ENCODE measurements at places on chromosomes 1 and 21.

- no peak for DNase-seq
These were observed 46.7 kb downstream of the CAMK2N1 start for GRCh38 chr1:20439282-20439681.

DNA sequence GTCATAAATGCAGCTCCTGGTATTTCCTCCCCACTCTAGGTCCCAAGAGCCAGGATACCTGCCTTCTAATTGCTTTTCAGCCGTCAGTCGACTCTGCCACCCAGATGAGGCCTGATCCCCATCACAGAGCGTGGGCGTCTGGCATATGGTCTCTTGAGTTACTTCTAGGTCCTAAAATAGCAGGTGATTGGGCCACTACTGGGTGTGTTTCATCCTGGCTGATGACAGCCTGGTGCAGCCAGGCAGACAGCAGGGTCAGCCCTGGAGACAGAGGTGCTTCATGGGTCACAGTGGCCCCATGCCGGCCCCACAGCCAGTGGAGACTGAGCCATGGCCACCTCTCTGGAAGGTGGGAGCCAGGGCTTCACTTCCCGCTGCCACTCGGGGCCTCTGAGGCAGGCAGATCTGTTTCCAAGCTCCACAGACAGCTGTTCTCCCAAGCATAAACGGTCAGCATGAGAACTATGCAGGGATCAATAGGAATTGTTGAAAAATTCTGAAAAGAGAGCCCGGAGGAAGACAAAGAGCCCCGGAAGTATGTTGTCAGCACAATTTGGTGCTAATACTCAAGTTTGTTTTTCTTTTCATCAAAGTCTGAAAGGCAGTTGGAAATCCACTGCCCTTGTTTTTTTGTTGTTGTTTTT is 83.0 kb downstream of the MAN1C1 start:
- DNase-seq: no peak

DNA sequence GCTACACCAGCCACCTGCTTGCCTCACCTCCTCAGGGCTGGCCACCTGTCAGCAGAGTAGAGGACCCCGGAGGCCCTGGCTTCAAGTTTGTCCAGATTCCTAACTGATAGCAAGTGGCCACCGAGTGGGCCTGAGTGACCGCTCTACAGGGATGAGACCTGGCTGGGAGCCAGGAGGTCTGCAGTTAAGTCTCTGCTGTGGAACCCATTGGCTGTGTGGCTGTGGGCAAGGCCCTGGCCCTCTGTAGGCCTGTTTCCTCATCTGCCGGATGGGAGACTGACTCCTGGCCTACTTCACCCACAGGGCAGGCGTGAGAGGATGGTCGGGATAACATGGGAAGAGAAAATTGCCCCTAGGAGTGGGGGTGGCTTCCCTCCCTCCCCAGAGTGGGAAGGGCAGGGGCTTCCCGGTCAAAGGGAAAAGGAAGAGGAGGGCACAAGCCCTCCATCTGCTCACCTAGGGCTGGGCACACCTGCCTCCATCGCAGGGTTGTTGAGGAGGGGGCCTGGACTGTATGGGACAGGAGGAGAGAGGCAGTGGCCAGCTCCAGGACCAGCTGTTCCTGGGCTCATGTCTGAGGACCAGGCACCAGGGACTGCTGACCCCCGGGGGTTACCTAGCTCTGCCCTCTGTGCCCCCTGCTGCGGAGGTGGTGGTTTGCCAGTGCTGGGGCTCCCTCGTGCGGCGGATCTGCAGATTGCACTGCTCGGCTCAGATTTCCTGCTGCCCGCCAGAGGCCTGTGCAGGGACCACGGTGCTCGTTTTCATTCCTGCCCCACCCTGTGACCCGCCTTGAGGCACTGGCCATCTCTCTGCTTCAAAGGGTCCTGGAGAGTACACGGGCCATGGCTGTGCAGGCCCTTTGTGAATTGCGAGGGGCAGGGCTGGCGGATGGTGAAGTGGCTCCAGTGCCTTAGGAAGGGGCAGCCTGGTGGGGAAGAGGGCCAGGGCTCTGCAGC is 9.1 kb upstream of the MTFR1L start:
- DNase-seq: peak; percentile 73

GRCh38 chr1:10936998-10937901 is 75.2 kb upstream of the TARDBP start:
- no peak for DNase-seq

DNA sequence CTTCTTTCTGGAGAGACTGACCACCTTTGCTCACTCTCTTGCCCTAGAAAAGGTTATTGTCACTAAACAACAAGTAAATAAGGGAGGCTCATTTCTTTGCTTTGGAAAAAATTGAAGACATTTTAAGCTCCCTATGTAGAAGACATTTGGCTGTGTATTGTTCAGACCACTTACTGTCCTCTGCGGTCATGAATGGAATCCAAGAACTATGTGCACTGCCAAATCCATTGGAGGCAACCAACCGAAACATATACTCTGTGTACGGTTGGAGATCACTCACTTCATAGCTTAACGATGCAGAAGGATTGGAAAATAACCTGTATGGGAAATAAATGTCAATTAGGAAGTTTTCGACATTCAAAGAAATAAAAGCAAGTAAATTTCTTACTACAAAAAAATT is 332.8 kb downstream of the KCTD3 start:
- DNase-seq: no peak

DNA sequence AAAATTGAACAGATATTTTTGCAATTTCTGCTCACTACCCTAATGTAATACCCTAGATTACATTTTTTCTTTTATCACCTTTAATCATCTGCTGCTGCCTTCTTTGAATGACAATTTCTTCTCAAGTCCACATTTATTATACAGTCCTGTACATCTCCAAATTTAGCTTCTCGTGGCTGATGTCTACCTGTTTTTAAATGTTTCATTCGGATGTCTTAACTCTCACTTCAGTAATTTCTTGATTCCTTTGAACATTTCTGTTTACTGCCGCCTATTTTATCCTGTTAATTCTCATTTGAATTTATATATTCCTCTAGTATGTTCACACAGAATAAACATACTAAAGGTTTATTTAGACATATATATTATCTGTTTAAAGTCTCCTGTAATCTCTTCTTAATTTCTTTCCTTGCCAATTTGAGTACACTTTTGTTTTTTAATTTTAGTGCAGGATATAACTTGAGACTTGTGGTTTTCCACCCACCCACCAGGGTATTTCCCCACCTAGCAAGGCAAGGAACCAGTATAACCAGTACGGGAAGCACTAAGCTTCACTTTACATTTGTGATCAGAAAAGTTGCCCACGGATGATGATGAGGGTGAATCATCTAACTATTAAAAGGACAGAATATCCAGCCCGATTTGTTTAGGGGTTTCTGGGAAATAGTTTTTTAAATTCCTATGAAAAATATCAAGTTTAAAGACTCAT is 12.7 kb downstream of the INSL5 start:
- peak; percentile 4 for DNase-seq

DNA sequence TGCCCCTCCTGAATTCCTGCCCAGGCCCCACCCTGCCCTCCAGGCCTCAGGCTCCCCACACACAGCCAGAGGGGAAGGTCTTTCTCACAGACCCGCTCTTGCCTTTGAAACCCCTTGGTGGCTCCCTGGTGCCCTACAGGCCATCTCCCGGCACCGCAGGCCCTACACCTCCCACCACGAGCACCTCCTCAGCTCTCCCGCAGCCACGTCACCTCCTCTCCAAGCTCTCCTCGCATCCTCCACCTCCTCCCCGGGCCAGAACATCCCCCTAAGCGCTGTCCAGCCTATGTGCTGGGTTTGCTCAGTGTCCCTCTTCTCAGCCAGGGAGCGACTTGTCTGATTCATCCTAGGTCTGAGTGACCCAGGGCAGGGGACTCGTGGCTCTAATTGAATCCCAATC is 66.4 kb downstream of the DMRTB1 start:
- DNase-seq: no peak

DNA sequence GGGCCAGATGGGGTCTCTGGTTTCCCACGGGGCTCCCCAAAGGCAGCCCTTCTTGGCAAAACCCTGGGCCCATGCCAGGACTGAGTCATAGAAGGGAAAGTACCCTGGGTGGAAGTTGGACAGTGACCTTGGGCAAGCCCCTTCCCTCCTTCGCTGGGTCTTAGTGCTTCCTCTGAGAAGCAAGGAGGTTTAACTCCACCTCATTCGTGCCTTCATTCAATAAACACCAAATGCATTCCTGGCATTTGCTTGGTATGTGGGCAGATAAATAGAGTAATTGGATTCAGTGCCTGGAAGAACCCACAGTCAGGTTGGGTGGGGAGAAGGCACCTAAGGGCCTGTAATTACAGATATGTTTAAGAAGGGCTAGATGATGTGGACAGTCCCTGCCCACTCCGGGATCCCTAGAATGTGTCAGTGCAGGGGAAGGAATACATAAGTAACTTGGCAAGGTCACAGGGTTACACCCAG is 36.3 kb upstream of the CITED4 start:
- no peak for DNase-seq

DNA sequence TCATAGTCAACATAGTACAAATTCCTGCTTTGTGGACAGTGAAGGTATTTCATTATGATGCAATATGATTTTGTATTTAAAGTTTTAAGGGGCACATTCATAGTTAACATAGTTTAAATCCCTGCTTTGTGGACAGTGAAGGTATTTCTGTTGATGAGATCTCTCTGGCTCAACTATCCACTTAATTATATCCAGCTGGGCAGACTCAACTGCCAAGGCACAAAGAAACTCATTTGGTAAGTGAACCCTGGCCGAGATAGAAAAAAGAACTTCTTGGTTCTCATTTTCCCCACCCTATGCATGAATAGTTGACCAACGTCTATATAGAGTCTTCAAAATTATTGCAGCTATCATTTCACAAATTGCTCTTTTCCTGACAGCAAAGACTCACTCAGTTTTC is 1194.6 kb downstream of the NCAM2 start:
- no peak for DNase-seq

GRCh38 chr1:82321794-82322193 is 521.1 kb downstream of the ADGRL2 start:
- no peak for DNase-seq

DNA sequence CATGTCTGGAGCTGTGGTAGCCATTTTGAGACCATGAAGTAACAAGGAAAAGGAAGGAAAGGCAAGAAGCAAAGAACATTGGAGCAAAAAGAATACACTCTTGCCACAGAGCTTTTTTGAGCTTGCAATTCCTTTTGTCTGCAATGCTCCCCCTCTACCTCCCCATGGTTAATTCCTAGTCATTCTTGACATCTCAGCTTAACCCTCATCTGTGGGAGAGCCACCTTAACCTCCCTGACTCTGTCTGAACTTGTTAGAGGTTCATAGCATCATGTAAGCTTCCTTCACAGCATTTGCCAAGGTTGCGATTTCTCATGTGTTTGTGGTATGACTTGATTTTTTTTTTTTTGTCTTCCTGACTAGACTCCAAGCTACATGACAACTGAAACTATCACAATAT is 564.1 kb upstream of the PLXNA2 start:
- DNase-seq: no peak

- DNase-seq: no peak
These were observed 202.2 kb upstream of the KIAA0040 start for GRCh38 chr1:175394739-175395138.

DNA sequence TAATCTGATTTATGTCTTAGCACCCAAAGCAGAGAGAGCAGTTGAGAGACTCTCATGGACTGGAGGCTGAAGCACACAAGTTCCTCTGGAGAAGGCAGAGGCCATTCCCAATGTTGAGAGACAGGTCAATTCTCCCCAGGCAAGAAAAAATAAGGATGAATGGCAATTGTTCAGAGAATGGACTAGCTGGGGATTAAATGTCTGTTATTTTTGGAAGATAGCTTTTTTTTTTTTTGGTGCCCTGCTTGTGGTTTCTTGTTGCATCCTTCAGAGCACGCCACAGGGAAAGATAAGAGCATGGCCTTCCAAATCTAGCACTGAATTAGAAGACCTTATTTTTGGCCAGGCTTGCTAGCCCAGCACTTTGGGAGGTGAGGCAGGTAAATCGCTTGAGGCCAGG is 65.6 kb upstream of the ERRFI1 start:
- no peak for DNase-seq

DNA sequence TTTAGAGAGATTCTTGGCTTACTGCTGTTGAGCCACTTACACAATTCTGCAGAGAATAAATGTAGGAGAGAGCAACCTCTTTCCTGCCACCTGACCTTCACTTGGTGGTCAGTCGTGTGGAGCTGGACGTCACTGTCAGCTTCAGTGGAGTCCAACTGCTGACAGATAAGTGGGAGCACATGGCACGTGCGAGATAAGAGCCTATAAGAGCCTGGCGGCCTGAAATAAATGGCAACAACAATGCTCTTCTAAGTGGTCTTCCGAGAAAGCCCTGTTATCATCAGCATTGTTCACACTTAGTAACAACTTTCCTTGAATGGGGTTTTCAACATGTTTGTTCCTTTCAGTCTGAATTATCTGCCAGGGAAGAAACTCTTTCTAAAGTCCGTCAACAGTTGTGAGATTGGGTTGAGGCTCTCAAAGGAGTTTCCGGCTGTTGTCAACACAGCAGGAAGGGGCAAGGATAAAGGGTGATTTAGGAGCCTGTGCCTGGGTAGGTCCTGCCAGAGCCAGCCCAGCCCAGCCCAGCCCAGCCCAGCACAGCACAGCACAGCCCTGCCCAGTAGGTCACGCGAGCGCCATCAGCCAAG is 57.2 kb upstream of the RUNX1 start:
- DNase-seq: no peak

DNA sequence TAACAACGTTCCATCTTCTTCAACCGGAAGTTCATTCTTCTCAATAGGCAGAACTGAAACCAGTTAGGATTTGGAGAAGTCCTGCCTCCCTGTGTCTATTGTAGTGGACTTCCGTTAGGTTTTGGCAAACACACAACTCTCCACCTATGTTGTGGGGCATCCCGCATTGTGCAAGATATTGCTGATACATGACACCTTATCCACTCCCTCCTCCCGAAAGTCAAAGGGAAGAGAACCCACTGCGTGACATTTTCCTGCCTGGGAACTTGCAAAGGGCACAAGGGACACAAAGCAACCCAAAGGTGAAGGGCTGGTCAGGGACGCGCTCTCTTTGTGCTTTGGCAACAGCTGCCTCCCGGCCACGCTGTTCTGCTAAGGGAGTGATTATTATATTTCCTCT is 164.8 kb downstream of the TPR start:
- no peak for DNase-seq

- DNase-seq: no peak
These were observed 59.4 kb upstream of the FMOD start for GRCh38 chr1:203410182-203410900.

- no peak for DNase-seq
These were observed 133.7 kb upstream of the KCNK1 start for GRCh38 chr1:233480198-233480597.

DNA sequence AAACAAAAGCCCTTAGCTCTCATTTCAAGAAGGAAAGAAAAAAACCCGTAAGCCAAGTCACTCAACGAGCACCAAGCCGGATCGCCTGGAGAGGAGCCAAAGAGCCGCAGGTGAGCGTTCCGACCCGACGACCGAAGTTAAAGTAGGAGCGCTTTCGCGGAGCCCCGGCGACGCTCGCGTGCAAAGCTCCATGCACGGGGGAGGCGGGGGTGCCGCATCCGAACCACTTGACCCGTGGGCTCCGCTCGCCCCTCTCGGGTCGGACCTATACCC is 382 bp downstream of the GPBP1L1 start:
- DNase-seq: peak; percentile 29

All from stimulated activated CD8-positive, alpha-beta memory T cell treated with anti-CD3 and anti-CD28 coated beads, Interleukin-15, amount 100 ng/mL, for 1 hour (primary cell).